ENCODE measurements at places on chromosomes 12 and 14. TPM values are rescaled to one million over a fixed set of nuclear protein-coding genes. Genes with fewer than 3 reads are reported as not detected.

The FGF6 gene
- polyA plus RNA-seq = not detected

The OR6C2 gene
- polyA plus RNA-seq = not detected

The TAS2R43 gene
- polyA plus RNA-seq = 0.81 TPM

GRCh38 chr14:22824711-22825359 is 4.9 kb upstream of the MRPL52 start:
- no peak for DNase-seq

GRCh38 chr12:124750149-124750656 is 113.5 kb downstream of the SCARB1 start:
- no peak for DNase-seq

DNA sequence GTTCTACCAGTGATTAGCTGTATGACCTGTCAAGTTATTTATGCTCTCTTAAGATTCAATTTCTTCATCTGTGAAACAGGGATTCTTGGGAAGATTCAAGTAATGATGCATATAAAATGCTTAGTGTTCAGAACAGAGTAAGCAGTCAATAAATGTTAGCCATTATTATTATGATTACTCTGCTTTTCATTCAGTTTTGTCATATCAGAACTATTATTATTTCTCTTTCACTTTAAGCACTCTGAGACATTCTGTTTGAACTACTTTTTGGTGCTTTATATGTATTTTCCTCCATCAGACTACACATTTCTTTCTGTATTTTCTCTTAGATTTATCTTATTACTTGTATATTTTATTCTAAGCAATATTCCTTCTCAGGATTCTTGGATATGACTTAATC is 81.2 kb downstream of the CFAP54 start:
- DNase-seq = no peak

GRCh38 chr12:50529345-50529744 is 24.6 kb downstream of the DIP2B start:
- no peak for DNase-seq

DNA sequence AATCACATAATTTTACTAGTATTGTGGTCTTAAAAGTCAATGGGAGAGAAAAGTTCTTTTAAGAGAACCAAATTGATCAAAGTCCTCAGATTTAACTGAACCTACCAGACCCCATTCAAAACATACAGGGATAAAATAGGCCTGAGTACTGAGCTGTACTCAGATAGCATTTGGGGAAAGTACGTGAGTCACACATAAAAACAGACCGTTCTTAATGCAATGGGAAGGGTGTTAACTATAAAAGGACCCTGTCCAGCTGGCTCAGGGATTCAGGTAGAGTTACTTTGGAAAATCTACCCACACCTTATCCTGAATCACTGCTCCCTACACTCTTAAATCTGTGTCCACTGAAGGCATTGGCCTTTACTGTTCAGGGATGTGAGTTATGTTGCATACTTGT is 78.0 kb downstream of the PTPN21 start:
- DNase-seq = no peak

GRCh38 chr12:48997719-48998496 is 1.3 kb downstream of the DDN start:
- DNase-seq = no peak

All from left renal cortex interstitium (tissue), 4 donors.